Chondrocyte (in vitro differentiated cells): ENCODE measurements at places on chromosomes 3 and 15.

DNA sequence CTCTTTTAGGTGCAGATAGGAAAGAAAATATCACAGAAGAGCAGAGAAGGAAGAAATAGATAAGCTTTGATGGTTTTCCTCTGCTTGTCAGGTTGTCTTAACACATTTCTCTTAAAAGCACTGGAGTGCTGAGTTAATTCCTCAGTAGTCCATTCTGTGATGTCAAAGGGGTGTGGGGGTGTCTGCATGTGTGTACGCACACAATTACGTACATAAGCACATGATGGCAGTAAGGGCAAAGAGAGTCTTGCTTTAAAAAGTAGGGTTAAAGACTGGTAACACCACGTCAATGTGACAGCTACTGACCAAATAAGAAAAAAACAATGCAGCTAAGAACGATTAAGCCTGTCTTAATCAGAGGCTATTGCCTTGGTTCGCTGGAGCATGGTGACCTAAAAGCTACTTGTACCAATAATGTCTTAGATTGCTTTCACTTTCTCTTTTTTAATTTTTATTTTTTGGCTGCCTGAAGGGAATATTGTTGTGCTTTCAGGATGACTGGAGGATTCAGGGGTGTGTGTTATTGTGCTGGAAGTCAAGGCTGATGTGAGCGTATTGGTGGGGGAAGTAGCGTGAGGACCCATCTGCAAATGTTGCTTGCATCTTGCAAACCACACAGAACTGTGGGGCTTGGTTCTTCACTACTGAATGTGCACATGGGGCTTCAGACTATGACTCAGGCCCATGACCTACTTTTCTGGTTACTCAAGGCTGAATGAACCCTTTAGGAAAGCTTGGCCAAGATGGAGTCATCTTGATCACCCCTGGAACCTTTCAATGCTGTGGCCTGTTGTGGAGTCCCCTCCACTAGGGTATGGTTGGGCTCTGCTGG lies 417.8 kb upstream of the TPM1 start:
- no peak for DNase-seq

GRCh38 chr3:14138878-14139655 lies 14.2 kb downstream of the TMEM43 start:
- DNase-seq = peak; percentile 81

DNA sequence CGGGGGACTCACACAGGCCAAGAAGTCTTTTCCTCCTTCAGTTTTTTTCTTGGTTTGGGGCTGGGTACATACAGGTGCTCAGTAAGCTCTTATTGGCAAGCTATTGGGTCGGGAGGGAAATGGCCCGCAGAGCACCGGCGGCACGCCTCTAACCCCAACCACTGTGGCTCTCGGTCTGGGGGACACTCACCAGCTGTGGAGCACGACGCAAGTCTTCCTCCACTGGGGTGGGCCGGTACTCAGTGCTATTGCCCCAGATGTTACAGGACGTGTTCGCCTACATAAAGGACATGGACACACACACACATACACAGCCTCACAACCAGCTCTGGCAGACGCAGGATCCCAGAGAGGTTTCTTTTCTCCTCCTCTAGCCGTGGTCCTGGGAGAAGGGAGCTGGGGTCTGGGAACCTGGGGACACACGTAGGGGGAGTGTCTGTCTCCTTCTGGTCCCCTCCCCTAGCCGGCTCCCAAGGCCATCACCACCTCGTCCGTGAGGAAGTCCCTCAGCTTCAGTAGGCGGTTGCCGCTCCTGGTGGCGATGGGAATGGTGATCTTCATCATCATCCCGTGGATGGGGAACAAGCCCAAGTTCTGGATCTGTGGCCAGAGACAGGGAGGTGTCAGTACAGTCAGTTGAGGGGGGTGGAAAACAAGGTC lies 33.4 kb downstream of the FEM1B start:
- no peak for DNase-seq

DNA sequence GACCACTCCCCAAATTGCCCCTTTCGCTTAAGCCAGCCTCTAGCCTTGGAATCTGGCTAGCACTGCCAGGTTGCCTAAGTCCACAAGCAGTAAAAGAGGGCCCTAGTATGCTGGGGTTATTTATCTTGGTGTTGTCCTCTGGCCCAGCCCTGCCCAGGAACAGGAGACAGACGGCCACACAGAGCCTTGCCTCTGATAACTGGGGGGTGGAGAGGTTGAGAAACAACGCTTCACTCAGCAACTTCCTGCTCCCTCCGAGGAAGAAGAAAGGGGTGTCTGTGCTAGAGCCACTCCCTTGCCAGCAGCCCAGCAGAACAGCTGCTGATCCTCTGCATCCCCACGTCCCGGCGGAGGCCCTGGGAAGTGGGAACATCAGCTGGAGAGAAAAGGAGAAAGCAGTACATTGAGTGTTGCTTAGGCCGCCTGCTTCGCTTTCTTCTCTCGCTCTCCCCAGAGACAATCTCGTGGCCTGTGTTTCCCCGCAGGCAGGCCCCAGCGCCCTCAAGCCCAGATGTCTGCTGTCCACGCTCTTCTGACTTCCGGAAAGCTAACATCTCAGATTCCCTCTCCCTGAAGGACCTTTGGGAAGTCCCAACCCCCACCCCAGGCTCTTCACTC lies 22.6 kb upstream of the C3orf70 start:
- no peak for DNase-seq

GRCh38 chr3:152126260-152126659 lies 142.5 kb upstream of the MBNL1 start:
- DNase-seq = no peak

- no peak for DNase-seq
Measured at GRCh38 chr3:120614765-120615164, 18.6 kb downstream of the NDUFB4 start.

DNA sequence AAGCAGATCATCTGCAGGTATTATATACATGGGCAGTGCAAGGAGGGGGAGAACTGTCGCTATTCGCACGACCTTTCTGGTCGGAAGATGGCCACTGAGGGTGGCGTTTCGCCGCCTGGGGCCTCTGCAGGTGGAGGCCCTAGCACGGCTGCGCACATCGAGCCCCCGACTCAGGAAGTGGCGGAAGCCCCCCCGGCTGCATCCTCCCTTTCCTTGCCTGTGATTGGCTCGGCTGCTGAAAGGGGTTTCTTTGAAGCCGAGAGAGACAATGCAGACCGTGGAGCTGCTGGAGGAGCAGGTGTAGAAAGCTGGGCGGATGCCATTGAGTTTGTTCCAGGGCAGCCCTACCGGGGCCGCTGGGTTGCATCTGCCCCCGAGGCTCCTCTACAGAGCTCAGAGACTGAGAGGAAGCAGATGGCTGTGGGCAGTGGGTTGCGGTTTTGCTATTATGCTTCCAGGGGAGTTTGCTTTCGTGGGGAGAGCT lies 639 bp downstream of the MKRN3 start:
- DNase-seq = no peak

- no peak for DNase-seq
Measured at GRCh38 chr3:167406876-167407492, 26.9 kb upstream of the ZBBX start.

DNA sequence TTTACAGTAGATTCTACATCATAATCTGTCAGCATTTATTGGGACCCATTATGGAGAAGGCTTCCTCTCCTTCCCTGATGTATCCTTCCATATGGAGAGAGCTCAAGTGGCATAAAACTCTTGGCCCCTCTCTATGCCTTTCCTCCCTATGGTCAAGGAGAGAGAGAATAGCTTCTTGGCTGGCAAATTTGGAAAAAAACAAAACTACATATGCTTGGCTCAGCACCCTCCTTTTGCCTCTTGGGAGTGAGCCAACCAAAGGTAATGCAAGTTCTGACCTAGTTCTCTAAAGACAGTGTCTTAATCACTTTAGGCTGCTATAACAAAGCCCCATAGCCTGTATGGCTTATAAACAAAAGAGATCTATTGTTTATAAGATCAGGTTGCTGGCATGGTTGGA lies 37.5 kb downstream of the C3orf70 start:
- no peak for DNase-seq

DNA sequence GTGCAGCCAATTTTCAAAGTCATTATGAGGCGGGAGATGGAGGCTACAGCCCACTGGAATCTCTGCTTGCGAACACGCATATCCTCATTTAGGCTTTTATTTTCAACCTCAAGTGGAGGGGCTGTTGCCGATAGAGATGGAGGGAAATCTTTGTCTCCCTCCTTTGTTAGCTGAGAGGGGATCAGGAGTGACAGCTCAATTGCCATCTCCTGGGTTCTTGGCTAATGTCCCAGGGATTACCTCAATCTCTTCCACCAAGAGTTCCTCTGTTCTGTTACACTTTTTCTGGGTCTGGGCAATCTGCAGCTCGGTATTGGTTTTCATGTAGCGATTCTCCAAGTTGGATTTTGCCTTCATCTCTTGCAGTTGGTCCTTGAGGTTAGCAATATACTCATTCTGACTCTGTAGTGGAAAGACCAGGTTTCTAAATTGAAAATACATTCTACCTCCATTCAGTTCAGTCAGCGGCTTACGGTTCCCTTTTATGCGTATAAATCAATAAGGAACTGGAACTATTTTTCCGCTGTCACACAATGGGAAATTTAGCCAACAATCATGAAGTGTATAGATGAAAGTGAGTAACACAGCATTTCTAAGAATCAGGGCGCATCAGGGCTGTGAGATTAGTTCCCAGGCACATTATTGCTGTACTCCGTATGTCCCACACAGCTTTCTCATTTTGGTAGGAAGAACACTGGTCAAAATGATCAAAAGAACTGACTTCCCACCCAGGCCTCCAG lies 36.2 kb upstream of the RPL35A start:
- DNase-seq = no peak

- DNase-seq = peak; percentile 94
Measured at GRCh38 chr15:67820992-67821783, 4.1 kb upstream of the SKOR1 start.

DNA sequence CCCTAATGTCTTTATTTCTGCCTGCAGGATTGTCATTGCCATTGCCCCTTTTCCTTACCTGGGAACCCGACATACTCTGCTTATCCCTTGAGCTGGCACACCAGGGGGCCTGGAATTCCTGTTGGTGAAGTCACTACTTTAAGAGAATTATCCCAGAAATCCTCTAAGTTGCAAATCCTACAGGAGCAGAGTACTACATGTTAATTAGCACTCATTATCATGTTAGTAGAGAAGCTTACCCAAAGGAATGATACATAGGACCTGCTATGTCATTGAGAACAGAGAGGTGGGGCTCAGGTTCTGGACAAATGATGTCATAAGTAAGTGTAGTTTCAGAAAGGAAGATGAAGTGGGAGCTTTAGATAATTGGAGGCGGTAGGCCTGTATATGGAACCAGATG lies 27.4 kb downstream of the SCG5 start:
- no peak for DNase-seq

GRCh38 chr15:47987461-47987860 lies 133.3 kb upstream of the SLC24A5 start:
- DNase-seq = no peak

DNA sequence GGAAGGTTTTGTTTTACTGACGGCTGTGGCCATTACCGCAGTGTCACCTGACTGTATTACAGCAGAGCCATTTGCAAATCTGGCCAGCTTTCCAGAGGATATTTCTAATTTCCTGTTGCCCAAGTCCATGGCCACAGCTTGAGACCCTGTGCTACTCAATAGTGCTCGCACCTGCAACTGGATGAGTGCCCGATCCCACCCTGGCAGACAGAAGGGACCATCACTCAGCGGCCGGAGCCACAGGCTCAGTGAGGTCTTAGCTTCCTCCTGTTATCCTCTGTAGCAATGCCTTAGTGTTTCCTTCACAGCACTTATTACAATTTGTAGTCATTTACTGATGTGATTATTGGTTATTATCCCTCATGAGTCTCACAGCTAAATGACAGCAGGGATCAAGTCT lies 184.8 kb downstream of the LRRN1 start:
- DNase-seq = no peak

- no peak for DNase-seq
Measured at GRCh38 chr3:24773798-24774197, 279.1 kb upstream of the THRB start.

GRCh38 chr15:80764535-80764934 lies 14.6 kb upstream of the CEMIP start:
- no peak for DNase-seq

DNA sequence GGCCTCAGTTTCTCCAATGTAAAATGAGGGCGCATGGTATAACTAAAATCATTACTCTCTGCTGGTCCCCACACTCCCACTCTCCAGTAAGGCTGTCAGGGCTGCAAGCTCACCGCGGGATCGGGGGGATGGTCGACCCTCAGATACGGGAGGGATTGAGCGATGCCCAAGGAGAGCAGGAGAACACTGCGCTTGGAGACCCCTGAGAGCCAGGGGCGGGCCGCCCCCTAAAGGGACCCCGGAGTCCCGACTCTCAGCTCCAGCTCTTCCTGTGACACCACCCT lies 713 bp upstream of the PLEKHO2 start:
- no peak for DNase-seq

- DNase-seq = no peak
Measured at GRCh38 chr3:190426806-190427507, 22.7 kb downstream of the TMEM207 start.

DNA sequence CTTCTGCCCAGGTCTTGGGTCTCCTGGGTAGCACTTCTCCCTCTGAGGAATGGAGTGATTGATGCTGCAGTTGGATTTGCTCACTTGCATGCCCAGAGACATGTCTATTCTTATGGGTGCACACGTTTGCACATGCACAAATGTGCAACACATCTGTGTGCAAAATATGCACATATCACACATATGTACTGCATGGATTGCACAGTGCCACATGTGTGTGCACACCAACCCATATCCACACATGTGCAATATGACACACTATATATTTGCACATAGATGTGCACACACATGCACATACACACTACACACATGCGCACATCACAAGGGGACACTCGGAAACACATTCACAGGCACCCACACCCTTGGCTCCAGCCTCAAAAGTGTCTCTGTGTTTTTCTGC lies 671 bp upstream of the SEMA3B start:
- DNase-seq = no peak

- no peak for DNase-seq
Measured at GRCh38 chr15:90367576-90367975, 15.5 kb downstream of the ZNF774 start.

DNA sequence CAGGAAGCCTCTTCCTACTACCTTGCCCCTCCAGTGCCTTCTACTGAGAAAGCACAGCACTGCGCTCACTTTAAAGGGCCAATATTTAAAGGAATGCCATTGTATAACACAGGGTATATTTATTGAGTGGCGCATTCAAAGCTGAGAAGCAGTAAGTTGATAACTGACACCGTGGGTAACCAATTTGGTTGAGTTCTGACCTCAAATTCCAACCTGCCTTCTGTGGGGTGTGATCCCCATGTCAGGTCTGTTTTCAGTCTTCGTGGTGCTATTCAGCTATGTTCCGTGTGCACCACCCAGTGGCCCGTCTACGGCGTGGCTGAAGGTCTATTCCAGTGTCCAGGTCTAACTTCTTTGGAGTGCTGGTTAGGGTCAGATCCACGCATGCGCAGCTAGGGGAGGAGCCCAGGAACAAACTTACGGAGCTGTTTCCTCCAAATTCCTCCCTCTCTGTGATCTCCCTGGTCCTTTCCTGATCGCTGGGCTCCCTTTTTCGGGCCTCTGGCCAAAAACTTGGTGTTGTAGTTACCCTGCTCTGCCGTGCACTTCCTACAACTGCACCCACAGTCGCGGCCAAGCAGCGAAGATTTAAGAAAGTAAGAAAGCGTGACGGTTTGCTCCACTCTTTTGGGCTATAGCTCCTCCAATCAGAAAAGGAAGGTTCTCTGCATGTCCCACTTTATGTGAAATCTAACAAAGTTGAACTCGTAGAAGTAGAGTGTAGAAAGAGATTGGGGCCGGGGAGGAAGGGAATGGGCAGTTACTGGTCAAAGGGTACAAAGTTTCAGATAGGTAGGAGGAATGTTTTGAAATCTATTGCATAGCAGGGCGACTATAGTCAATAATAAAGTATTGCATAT lies 7.7 kb downstream of the LRRC2 start:
- DNase-seq = no peak

- DNase-seq = no peak
Measured at GRCh38 chr3:137845194-137845593, 81.1 kb downstream of the SOX14 start.
